ENCODE measurements at places on chromosomes 2 and 18.

- no peaks in the 10 kb centered on the region for H3K27me3 ChIP-seq
- peak overlapping the region; percentile 96 for H3K27ac ChIP-seq
- DNase-seq: no peak
- H3K36me3 ChIP-seq: no peaks in the 10 kb centered on the region
These were observed 1.4 kb downstream of the KRCC1 start for GRCh38 chr2:88053934-88054781.

- no peak for DNase-seq
- H3K4me1 ChIP-seq: no peaks in the 10 kb centered on the region
- no peaks in the 10 kb centered on the region for H3K36me3 ChIP-seq
- H3K4me3 ChIP-seq: no peak overlapping the region
- H3K27ac ChIP-seq: no peak overlapping the region
- no peaks in the 10 kb centered on the region for H3K27me3 ChIP-seq
These were observed 259.6 kb upstream of the ZNF804A start for GRCh38 chr2:184338771-184339170.

- H3K27ac ChIP-seq: no peak overlapping the region
- no peak for DNase-seq
- H3K27me3 ChIP-seq: no peaks in the 10 kb centered on the region
- H3K4me1 ChIP-seq: no peaks in the 10 kb centered on the region
- no peak overlapping the region for H3K4me3 ChIP-seq
These were observed 92.0 kb upstream of the MSH2 start for GRCh38 chr2:47310801-47311560.

DNA sequence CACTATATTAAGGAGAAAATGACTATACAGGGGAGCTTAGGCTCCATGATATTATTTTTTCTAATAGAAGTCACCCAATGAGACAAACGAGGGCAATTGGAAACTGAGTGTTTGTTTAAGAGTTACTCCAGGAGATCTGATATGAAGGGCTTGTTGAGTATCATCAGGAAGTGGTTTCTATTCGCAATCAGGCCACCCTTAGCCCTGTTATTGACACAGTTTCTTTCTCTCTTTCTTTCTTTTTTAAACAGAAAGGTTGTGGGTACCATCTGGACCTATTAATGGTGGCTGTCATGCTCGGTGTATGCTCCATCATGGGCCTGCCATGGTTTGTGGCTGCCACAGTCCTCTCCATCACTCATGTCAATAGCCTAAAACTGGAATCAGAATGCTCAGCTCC, 117.3 kb downstream of the DPP4 start:
- peaks cover 57% of the 10 kb centered on the region for H3K4me1 ChIP-seq
- H3K36me3 ChIP-seq: no peaks in the 10 kb centered on the region
- no peak overlapping the region for H3K27ac ChIP-seq
- no peak overlapping the region for H3K4me3 ChIP-seq
- H3K27me3 ChIP-seq: no peaks in the 10 kb centered on the region

DNA sequence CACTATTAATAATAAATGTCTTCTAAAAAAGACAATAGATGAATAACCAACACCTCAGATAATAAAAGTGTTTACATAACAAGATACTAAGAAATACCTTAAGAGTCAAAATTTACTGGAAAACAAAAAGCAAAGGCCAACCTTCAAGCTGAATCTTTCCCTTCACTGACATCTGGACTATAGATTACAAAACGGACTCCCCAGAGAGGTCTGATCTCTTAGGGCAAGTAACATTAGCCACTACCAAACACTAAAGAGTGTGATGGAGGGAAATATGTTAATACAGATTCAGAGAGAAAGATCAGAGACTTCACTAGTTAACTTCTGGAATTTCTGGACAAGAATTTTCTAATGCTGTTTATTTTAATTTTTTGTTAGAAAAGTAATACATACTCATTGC, 13.9 kb downstream of the CLASP1 start:
- H3K4me3 ChIP-seq: no peak overlapping the region
- DNase-seq: no peak
- H3K27me3 ChIP-seq: no peaks in the 10 kb centered on the region
- no peak overlapping the region for H3K27ac ChIP-seq
- H3K36me3 ChIP-seq: peaks cover 5% of the 10 kb centered on the region

Measured in naive thymus-derived CD4-positive, alpha-beta T cell (primary cell).